ENCODE measurements at places on chromosomes 3 and 15.

- DNase-seq = no peak
Observed at GRCh38 chr15:51390241-51390965, 48.9 kb downstream of the GLDN start.

GRCh38 chr3:72384602-72385001 is 463.6 kb downstream of the SHQ1 start:
- DNase-seq = no peak

DNA sequence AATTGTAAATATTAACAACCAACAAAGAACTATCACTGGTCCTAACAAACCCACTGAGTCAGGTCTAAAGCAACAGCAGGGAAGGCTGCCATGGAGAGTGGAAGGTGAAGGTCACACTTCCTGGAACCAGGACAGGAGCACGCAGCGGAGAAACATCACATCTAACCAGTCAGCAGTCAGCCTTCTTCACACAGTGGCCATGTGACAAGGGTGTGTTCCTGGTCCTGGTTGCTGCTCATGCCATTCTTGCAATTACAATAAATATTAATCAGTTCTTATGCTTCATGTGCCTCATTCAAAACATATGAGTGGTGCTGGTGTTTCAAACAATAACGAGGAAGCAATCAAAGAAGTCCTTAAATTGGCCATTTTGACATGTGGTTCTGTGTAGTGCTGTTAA is 162.8 kb downstream of the ARRDC4 start:
- DNase-seq = no peak

GRCh38 chr3:41598402-41599126 is 363.3 kb downstream of the ULK4 start:
- DNase-seq = no peak

DNA sequence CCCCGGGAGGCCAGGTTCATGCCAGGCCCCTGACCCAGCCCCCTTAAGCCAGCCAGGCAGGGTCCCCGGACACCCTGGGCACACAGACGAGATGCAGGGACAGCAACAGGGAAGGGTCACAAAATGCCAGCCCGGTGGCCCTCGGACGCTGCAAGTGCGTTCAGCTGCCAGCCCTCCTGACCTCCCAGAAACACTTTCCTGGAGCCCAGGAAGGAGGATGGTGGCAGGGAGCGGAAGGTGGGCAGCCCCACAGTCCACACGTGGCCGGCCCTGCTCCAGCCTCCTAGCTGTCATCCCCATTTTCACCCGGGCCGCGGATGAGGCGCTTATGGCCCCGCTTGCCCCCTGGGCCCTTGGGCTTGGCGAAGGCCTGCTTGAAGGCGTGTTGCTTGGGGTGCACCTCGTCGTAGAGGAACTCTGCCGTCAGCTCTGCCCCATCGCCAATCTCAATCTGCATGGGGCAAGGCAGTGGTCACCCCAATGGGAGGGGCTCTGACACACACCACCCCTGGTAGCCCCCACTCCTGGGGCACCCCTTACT is 3.4 kb upstream of the TLR9 start:
- no peak for DNase-seq

DNA sequence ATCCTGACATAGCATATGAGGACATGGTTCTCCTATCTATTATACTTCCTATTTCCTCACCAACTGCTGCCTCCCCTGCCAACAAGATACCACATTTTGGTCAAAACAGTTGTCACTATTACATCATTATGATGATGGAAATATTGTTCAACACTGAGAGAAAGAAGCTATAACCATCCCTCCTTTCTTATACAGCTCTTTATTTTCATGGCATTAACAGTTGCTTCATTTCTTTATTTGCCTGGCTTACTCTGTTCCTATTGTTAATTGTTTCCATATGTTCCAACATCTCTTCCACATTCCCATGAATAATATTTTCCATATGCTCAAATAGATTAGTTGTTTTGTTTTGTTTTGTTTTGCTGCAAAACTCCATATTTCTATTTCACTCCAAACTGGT is 40.8 kb upstream of the FILIP1L start:
- no peak for DNase-seq

DNA sequence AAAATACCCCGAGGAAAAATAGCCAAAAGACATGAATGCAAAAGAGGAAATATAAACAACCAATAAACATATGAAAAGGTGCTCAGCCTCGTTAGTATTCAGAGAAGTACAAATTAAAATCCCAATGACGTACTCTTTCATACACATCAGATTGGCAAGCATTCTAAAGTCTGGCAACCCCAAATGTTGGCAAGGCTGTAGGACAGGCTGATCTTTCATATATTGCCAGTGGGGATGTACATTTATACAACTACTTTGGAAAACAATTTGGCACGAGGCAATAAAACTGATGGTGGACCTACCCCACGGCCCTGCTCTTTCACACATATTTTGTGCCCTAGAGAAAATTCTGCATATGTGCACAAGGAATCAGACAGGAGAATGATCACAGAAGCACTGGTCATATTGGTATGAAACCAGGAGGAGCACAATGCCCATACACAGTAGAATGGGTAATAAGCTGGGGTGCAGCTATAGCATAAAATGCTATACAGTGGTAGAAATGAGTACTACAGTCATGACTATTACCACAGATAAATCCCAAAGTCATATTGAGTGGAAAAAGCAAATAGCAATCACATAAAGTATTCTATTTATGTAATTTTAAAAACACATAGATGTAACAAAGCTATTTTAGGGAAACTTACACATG is 176.0 kb upstream of the SLC24A5 start:
- no peak for DNase-seq

- DNase-seq = no peak
Observed at GRCh38 chr15:88747111-88747510, 56.1 kb upstream of the ACAN start.

GRCh38 chr3:62615258-62615849 is 242.0 kb upstream of the FEZF2 start:
- DNase-seq = no peak

DNA sequence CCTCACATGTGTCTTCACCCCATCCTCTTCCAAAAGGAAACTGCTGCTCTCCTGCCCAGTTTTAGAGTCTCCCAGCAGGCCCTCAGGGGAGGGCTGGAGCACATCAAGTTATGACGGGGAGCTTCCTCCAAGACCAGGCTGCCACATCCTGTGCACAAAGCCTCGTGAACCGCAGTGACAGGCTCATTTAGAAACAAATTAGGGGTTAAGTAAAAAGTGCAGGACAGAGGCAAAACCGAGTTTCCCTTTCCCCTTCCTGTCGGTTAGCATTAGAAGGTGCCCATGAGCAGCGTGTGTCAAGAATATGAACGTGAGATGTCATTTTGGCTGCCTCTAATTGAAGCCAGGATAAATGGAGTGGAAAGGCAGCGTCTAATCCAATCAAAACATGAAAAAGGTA is 199.7 kb downstream of the ARRDC4 start:
- DNase-seq = no peak

DNA sequence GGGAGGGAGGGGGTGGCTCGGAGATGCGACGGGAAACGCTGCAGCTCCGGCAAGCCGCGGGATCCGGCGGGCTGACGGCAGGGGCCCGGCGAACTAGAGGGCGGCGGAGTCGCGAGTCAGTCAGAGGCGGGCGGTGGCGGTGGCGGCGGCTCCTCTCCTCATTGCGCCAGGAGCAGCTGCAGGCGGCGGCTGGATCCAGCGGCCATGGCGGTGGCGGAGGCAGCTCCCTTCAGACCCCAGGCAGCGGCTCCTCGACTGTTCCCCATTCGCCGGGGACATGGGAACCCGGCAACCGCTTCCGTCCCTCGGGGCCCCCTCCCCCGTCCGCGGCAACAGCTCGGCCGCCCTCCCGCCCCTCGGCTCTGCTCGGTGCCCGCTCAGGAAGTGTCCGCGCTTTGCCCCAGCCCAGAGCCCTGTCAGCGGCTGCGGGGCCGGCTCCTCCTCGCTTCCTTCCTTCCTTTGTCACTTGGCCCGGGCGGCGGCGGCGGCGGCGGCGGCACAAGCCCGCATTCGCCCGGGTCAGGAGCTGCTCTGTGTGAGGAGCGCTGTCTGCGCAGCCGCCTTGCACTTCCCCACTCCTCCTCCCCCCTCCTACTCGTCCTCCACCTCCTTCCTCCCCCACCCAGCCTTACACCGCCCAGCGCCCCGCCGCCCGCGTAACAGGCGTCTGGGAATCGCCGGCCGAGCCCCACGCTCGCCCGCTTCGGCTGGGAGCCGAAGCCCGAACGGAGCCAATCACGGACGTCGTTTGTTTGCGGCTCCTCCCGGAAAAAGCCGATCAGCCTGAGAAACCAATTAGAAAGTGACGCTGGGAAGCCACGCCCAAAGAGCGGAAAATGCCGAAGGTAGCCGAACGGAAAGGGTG is at the start of gene GSK3B:
TSS of gene GSK3B (minus strand) at position 537 of the 865 bp plus-strand sequence. CDS start 1,013 bp downstream, outside the sequence.
- peak; percentile 62 for DNase-seq

- no peak for DNase-seq
Observed at GRCh38 chr3:108552267-108553159, 36.7 kb downstream of the CIP2A start.

DNA sequence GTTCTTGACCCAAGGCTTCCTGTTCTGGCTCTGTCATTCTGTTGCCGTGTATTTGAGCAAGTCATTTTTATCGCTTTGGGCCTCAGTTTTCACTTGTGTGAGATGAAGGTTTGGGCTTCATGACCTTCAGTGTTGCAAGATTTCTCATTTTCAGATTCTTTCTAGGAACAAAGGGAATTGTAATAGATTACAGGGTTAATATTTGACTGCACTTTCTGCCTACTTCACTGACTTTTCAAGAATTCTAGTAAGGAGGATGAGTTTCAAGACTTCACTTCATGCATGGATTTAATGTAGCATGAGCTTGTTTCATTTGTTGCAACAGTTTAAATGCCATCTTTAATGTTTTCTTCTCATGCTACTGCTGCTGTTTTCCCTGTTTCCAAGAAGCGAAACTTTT is 226.5 kb downstream of the NLGN1 start:
- no peak for DNase-seq

- no peak for DNase-seq
Observed at GRCh38 chr15:32888221-32888761, 170.5 kb downstream of the GREM1 start.

- DNase-seq = no peak
Observed at GRCh38 chr15:88454236-88454635, 13.0 kb downstream of the MRPL46 start.

DNA sequence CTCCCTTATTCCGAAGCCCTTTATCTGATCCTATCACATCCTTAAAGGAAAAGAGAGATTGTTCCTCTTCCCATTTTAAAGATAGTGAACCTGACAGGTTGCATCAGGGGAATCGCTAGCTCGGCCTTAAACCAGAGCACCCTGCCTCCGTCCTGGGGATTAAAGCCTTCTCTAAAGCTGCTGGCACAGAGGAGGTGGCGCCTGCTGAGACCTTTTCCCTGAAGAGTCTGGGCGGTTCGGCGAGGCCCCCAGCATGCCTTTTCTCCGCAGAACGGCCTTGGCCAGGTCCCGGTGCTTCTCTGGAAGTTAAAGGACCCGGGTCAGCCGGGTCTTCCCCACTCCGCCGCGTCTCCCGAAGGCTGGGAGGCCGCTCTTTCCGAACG is 593 bp downstream of the FAM219B start:
- no peak for DNase-seq

Measured in activated T-helper 1 cell treated with anti-CD3 and anti-CD28 coated beads, Interleukin-2, amount 50 U/mL, for 16 hours (primary cell).